ENCODE measurements at places on chromosomes 1 and 21. TPM values are rescaled to one million over a fixed set of nuclear protein-coding genes. Genes with fewer than 3 reads are reported as not detected.

DNA sequence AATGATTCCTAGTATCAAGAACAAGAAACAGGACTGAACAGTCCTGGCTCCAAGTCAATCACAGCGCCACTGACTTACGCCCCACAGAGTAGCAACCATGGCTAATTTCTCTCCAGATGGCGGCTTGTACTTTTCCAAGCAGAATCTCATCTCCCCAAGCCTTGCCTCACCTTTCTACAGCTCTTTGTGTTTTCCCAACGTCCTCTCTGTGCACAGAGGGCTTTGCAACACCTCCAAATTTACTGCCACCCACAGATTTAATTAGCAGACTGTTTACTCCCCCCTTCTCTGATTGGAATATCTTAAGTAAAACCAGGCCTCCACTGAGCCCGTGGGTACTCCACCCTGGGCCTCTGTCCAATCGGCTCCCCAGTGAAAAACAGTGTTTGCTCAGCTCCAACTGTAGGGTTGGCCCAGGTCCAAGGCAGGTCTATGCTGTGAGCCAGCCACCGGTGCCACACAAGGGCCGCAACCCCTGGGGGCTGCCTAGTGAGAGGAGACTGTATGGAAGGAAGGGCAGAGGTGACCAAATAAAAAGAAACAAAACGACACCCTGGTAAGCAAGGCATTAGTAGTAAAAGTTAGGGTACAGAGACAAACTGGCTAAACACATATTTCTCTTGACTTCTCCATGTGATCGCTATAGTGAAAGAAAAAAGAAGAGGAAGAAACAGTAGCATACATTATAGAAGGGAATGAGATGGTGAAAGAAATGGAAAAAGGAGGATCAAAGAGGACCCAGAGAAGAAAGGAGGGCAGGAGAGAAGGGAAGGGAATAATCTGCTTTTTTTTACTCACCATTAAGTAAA lies 128.4 kb upstream of the SOD1 start:
- DNase-seq, result no peak
- H3K27me3 ChIP-seq, result no peaks in the 10 kb centered on the region
- no peak overlapping the region for H3K27ac ChIP-seq
- H3K4me3 ChIP-seq, result no peak overlapping the region
- H3K4me1 ChIP-seq, result peaks cover 10% of the 10 kb centered on the region
- no peaks in the 10 kb centered on the region for H3K36me3 ChIP-seq

Gene GCSAML
- total RNA-seq, result 0.09 TPM

DNA sequence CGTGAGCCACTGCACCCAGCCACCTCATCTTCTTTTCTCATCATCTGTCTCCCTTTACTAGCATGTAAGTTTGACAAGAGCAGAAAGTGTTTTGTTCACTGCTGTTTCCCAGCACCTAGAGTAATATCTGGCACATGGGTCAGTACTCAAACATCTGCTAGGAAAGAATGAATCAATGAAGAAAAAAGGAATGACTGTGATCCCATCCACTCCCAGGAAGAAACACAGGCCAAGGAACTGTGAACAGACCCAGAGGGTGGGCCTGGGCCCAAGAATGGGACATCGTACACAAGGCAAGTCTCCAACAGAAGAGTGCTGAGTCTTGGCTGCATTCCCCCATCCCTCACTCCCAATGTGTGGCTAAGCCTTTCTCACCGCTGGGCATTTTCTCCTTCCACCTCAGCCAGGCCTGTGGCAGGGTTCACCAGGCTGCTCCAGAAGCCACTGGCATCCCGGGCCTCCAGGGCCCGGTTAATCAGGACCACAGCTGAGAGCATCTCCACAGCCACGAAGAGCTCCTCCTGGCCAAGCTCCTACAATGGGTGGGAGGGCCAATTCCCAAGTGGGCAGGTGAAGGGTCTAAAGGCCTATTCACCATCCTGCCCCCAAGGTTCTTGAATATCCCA lies 18.4 kb downstream of the IQGAP3 start:
- H3K4me1 ChIP-seq, result peaks cover 4% of the 10 kb centered on the region
- H3K27ac ChIP-seq, result no peak overlapping the region
- H3K4me3 ChIP-seq, result no peak overlapping the region

GRCh38 chr1:162200096-162200847 lies 130.8 kb downstream of the NOS1AP start:
- H3K27ac ChIP-seq, result no peak overlapping the region
- H3K4me3 ChIP-seq, result no peak overlapping the region
- no peak for DNase-seq
- H3K36me3 ChIP-seq, result no peaks in the 10 kb centered on the region

DNA sequence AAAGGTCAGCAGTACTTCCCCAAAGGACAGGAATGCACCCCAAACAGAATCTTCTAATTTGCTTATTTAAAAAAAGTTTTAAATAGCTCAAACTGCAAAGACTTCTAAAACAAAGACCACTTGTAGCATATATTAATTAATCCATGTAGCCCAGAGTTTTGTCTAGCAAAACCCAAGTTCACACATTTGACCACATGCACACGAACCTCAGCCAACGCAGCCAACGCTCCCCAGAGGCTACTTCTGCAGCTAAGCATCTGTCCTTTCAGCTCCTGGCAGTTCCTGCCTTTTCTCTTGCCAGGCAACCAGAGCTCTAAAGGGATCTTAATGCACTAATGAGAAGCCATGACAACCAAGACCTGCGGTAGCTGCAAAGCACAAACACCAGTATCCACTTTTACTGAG lies 89.6 kb downstream of the RERE start:
- no peak for DNase-seq
- H3K4me3 ChIP-seq, result no peak overlapping the region
- no peak overlapping the region for H3K27ac ChIP-seq
- peaks cover 9% of the 10 kb centered on the region for H3K36me3 ChIP-seq
- H3K27me3 ChIP-seq, result no peaks in the 10 kb centered on the region

- no peak overlapping the region for H3K4me3 ChIP-seq
- DNase-seq, result no peak
- peaks cover 4% of the 10 kb centered on the region for H3K27me3 ChIP-seq
- H3K27ac ChIP-seq, result no peak overlapping the region
These were observed 182.3 kb upstream of the GREM2 start for GRCh38 chr1:240794046-240794843.

DNA sequence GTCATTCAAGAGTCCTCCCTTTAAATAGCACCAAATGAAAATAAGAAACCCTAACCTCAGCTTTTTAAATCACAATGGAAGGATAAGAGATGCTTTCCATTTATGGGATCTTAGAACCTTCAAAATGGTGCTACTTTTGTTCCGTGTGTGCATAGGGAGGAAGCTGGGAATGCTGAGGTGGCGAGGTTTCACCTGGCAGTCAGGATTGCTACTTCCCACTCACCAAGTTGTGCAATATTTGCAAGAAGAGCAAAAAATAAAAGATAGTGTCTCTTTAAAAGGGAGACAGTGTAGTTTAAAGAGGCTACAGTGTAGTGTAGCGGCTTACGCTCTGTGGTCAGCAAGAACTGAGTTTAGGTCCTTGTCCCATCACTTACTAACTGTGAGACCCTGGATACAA lies 392.4 kb upstream of the ST6GALNAC5 start:
- no peak overlapping the region for H3K27ac ChIP-seq
- no peaks in the 10 kb centered on the region for H3K4me1 ChIP-seq
- H3K27me3 ChIP-seq, result no peaks in the 10 kb centered on the region
- DNase-seq, result no peak

Gene HMGN1
- 419 TPM for total RNA-seq

DNA sequence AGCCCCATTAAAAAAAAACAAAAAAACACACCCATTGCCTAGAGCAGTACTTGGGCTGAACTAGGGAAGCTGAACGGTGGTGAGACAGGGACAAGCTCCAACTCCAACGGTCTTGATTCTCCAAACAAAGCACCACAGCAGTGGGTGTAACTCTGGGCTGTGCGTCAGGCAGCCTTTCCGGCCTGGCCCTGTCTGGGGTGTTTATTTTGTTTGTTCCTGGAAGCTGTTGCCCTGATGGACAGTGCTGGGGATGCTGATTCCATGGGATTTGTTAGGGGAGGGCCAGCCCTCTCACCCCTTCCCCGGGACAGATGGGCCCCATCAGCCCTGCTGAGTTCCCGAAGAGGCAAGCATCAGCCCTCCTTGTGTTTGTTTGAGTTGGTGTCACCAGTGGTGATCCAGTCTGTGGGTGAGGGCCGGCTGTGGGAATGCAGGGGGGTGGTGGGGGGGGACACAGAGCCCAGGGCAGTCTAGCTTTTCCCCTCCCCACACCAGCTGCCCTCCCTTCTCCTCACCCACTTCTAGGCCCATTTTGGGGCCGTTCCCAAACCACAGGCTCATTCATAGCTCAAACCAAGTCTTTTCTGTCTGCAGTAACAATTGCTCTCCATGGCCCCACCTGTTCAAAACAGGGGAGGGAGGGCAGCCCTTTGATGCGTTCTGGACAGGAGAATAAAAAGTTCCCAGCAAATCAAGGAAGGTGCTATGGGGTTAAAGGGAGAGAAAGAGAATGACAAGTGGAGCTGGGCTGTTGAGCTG lies 4.5 kb downstream of the WNT2B start:
- H3K4me1 ChIP-seq, result no peaks in the 10 kb centered on the region
- H3K4me3 ChIP-seq, result no peak overlapping the region
- H3K27me3 ChIP-seq, result peaks cover 7% of the 10 kb centered on the region
- H3K27ac ChIP-seq, result no peak overlapping the region

GRCh38 chr1:153881751-153882150 lies 41.0 kb downstream of the GATAD2B start:
- H3K27me3 ChIP-seq, result no peaks in the 10 kb centered on the region
- no peak overlapping the region for H3K27ac ChIP-seq
- peaks cover 13% of the 10 kb centered on the region for H3K4me1 ChIP-seq
- no peak overlapping the region for H3K4me3 ChIP-seq

- H3K27ac ChIP-seq, result no peak overlapping the region
- H3K27me3 ChIP-seq, result no peaks in the 10 kb centered on the region
- DNase-seq, result no peak
- H3K4me3 ChIP-seq, result no peak overlapping the region
These were observed 977.9 kb downstream of the ADGRL2 start for GRCh38 chr1:82778612-82779011.

Gene RUNX1
- 58.8 TPM for total RNA-seq

GRCh38 chr1:29802181-29803068 lies 566.1 kb downstream of the PTPRU start:
- no peaks in the 10 kb centered on the region for H3K4me1 ChIP-seq
- DNase-seq, result no peak
- H3K4me3 ChIP-seq, result no peak overlapping the region
- H3K36me3 ChIP-seq, result no peaks in the 10 kb centered on the region
- H3K27ac ChIP-seq, result no peak overlapping the region

DNA sequence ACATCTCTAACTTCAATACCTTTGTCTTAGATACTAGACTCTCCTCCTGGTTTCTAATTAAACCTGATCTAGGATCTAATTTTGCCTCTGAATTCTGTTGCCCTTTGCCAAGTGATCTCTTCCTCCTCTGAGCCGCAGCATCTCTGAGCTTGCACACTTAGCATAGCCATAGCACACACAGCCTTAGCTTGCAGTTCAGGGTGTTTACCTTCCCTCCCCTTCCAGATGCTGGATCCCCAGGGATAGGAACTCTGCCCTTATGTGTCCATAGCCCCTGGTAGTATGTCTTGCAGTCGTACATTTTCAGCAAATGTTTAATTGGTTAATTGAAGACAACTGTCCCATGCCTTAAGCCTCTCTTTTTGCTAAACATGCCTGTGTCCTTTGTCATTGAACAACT lies 30.3 kb downstream of the SELL start:
- no peaks in the 10 kb centered on the region for H3K27me3 ChIP-seq

Gene NR5A2
- not detected for total RNA-seq

GRCh38 chr1:81970416-81970815 lies 169.7 kb downstream of the ADGRL2 start:
- no peaks in the 10 kb centered on the region for H3K36me3 ChIP-seq
- no peaks in the 10 kb centered on the region for H3K27me3 ChIP-seq
- no peak overlapping the region for H3K4me3 ChIP-seq
- no peaks in the 10 kb centered on the region for H3K4me1 ChIP-seq

- peak; percentile 93 for DNase-seq
- H3K27ac ChIP-seq, result peak overlapping the region; percentile 85
- H3K4me1 ChIP-seq, result peaks cover 22% of the 10 kb centered on the region
- H3K36me3 ChIP-seq, result no peaks in the 10 kb centered on the region
These were observed 178.0 kb downstream of the CAMTA1 start for GRCh38 chr1:6962996-6963911.

- H3K36me3 ChIP-seq, result no peaks in the 10 kb centered on the region
- DNase-seq, result no peak
- peaks cover 37% of the 10 kb centered on the region for H3K27me3 ChIP-seq
- no peak overlapping the region for H3K4me3 ChIP-seq
- H3K27ac ChIP-seq, result no peak overlapping the region
- no peaks in the 10 kb centered on the region for H3K4me1 ChIP-seq
These were observed 42.1 kb upstream of the PLA2G2C start for GRCh38 chr1:20228314-20228825.

GRCh38 chr1:177891809-177892208 lies 78.0 kb downstream of the SEC16B start:
- H3K27ac ChIP-seq, result no peak overlapping the region
- no peaks in the 10 kb centered on the region for H3K36me3 ChIP-seq
- H3K27me3 ChIP-seq, result no peaks in the 10 kb centered on the region
- no peak overlapping the region for H3K4me3 ChIP-seq
- no peaks in the 10 kb centered on the region for H3K4me1 ChIP-seq

DNA sequence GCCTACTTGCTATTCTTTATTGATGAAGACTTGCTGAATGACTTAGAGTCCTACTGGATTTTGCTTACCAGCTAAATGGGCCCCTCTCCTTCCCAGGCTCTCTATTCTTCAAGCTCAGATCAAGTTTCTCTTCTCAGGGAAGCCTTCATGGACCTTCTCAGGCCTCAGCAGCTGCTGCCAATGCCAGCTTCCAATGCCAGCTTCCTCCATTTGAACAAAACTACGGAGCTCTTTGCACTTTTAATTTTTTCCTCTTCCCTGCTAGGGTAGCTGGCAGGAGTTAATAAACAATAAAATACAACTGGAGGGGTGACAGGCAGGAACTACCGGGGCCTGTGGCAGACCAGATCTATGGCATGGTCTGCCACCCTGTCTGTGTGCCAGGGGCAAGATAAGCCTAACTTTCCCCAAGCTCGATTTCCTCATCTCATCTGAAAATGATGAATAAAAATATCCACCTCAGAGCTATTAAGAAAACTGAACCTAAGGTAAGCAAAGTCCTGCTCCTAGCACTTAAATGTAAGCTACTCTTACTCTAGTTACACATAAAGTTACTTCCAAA lies 995 bp upstream of the IPO13 start:
- peak overlapping the region; percentile 94 for H3K4me3 ChIP-seq
- H3K4me1 ChIP-seq, result peaks cover 36% of the 10 kb centered on the region
- H3K27me3 ChIP-seq, result no peaks in the 10 kb centered on the region
- DNase-seq, result no peak

- H3K4me3 ChIP-seq, result no peak overlapping the region
- peak; percentile 66 for DNase-seq
- H3K36me3 ChIP-seq, result peaks cover 64% of the 10 kb centered on the region
- no peaks in the 10 kb centered on the region for H3K27me3 ChIP-seq
- peaks cover 53% of the 10 kb centered on the region for H3K4me1 ChIP-seq
These were observed 9.0 kb downstream of the SH2D2A start for GRCh38 chr1:156807627-156808026.

Gene KCNK1
- total RNA-seq, result 0.91 TPM

DNA sequence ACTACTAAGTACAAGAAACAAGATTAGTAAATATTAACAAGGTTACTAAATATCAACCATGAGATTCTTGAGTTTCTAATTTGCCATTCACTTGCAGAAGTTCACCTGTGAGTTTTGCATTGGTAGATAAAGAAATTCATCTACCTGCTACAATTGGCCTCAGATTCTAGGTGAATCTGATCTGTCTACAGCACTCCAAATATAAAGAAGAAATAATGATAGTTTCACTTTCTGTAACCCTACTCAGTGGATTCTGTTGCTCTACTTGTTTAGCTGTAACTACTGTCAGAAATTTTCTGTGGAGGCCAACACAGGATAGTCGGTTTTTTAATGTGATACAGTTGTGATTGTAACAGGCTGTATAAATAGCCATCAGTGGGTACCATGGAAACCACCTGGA lies 118.6 kb downstream of the NR5A2 start:
- H3K27me3 ChIP-seq, result no peaks in the 10 kb centered on the region
- H3K36me3 ChIP-seq, result no peaks in the 10 kb centered on the region
- no peak overlapping the region for H3K4me3 ChIP-seq
- no peak for DNase-seq
- H3K27ac ChIP-seq, result no peak overlapping the region
